ENCODE measurements at places on chromosomes 11 and 22.

GRCh38 chr11:74725701-74726100 lies 5.5 kb downstream of the CHRDL2 start:
- no peak for DNase-seq

- DNase-seq = peak; percentile 42
These were observed 737 bp upstream of the STIP1 start for GRCh38 chr11:64185175-64185692.

DNA sequence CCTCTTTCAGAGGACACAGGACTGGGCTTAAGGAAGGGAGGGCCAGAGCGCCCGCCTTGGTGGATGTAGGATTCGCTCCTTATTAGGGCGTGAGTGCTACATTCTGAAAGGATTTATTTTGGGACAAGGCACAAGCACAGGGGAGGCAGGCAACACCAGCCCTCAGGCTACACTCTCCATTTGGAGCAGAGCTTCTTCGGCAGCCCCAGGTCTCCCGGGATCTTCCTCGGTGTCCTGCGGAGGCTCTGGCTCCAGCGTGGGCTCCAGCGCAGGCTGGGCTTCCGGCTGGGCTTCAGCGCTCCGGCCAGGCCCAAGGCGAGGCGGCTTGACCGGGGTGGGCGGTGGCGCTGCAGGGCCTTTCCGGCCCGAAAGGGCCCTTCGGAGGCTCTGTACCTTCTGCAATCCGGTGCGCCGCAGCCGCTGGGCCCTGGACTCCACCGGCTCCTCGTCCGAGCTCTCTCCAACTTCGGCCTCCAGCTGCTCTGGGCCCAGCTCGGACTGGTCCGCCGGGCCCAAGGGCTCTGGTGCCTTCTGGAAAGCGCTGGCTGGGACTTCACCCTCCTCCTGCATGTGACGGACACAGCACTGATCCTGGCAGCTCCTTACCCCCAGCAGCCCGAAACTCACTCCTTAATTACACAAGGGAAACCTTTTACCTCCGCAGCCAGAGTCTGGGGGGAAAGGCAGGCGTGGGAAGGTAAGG lies 1.1 kb downstream of the CAVIN3 start:
- DNase-seq = no peak

- no peak for DNase-seq
These were observed 1.9 kb upstream of the SCARF2 start for GRCh38 chr22:20439556-20439927.

GRCh38 chr22:44358709-44359440 lies 46.1 kb upstream of the SHISAL1 start:
- no peak for DNase-seq

DNA sequence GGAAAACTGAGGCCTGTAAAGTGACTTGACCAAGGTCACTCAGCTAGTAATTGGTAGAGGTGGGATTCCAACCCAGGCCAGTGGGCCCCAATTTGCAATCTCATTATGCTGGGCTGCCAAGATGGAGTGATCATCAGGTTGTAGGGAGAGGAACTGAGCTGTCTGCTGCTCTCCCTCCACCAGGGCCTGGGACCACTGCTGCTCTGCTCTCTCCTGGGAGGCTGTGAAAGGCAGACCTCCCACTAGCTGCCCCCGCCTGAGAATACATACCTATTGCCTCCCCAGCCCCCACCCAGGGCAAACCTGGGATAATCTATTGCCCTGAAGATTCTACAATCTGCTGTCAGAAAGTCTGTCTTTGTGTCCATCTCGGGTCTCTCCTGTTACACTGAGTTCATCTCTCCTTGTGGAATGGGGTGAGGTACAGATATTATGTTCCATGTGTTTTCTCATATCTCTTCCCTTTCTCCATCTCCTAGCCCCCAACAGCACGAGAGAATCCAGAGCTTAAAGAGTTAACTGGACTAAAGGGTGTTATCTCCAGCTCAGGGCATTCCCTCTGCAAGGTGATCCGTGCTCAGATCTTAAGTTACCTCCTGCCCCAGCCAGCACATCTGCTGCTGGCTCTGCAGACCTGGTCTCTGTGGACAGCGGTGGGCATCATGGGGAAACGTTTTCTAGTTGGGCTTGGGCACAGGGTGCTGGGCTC lies 5.6 kb downstream of the NECTIN1 start:
- no peak for DNase-seq

DNA sequence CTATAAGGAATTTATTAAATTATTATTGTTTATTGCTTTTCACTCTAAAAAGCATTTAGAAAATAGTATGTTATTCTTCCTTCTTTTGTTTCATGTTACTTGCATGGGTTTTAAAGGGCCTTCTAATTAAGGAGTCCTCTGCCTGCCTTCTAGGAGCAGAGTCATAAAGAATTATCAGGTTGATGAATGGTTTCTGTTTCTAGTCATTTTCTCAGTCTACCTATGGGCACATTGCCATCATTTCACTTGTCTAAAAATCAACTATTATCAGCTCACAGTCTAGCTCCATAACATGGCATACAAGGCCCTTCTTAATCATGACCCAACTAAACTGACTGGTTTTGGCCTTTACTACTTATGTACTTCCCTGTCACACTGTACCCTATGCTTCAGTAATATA lies 16.2 kb downstream of the DYNC2H1 start:
- DNase-seq = no peak

- no peak for DNase-seq
These were observed 286.8 kb downstream of the BLID start for GRCh38 chr11:121829159-121829643.

DNA sequence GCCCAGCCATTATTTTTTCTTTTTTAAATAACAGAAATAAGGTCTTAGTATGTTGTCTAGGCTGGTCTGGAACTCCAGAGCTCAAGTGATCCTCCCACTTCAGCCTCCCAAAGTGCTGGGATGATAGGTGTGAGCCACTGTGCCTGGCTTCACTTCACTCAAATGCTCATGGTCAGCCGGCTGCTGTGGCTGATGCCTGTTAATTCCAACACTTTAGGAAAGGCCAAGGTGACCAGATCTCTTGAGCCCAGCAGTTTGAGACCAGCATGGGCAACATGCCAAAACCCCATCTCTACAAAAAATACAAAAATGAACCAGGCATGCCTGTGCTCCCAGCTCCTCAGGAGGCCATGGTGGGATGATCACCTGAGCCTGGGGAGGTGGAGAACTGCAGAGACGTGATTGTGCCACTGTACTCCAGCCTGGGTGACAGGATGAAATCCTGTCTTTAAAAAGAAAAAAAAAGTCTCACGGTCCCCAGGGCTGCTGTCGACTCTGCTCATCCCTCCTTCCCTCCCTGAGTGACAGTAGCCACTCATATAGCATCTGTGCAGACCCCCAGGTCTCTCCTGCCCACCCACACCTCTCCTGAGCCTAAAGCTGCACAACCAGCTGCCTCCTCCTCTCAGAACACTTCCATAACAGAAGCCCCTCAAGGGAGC lies 3.6 kb downstream of the YDJC start:
- DNase-seq = no peak

DNA sequence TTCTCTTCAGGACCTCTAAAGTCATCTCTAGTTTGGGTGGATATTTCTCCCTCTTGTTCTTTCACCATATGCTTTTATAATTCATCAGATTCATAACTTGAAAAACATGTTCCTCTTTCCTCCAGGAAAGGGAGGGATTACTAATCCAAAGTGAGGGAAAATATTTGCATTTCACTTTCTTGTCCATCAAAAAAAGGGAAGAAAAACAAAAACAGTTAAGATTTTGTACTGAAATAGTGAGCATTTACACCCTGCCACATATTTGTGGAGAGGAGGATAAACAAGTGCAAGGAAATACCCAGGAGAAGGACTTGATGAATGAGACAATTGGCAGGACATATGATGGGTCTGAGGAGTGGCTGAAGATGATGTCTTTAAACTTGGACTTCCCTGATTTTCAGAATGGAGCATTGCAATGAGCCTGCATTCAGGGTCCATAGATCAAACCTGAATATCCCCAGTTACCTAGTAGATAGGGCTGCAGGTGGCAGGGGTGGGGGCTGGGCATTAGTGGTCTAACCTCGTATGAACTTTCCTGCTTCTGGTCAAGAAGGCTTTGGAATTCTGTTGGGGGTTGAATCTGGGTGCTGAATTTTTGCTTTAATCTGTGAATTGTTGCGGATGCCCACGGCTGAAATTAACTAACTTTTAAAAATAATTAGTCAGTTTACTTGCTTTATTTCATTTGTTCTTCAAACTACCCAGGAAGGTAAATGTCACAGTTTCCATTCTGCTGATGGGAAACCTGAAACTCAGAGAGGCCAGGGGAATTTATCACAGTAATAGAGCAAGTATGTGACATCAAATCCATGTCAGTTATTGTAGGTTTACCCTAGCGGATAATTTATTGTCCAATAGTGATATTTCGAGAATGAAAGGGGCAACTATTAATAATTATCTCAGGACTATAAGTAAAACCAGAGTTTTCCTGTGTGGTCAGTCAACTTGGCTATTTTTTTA lies 36.9 kb upstream of the TMEM123 start:
- no peak for DNase-seq

GRCh38 chr11:132361011-132361550 lies 990.7 kb downstream of the NTM start:
- no peak for DNase-seq

DNA sequence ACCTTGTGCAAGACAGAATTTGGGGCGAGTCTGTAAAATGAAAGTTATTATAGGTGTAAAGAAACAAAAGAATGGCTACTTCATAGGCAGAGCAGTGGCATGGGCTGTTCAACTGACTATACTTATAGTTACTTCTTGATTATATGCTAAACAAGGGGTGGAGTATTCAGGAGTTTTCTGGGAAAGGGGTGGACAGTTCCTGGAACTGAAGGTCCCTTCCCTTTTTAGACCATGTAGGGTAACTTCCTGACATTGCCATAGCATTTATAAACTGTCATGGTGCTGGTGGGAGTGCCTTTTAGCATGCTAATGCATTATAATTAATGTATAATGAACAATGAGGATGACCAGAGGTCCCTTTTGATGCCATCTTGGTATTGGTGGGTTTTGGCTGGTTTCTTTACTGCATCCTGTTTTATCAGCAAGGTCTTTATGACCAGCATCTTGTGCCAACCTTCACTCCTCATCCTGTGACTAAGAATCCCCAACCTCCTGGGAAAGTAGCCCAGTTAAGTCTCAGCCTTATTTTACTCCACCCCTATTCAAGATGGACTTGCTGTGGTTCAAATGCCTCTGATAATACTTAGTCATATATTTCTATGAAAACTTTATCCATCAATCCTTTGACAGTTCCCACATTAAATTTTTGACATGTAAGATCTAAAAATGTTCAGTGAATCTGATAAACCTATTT lies 118.6 kb downstream of the ARHGAP42 start:
- no peak for DNase-seq

DNA sequence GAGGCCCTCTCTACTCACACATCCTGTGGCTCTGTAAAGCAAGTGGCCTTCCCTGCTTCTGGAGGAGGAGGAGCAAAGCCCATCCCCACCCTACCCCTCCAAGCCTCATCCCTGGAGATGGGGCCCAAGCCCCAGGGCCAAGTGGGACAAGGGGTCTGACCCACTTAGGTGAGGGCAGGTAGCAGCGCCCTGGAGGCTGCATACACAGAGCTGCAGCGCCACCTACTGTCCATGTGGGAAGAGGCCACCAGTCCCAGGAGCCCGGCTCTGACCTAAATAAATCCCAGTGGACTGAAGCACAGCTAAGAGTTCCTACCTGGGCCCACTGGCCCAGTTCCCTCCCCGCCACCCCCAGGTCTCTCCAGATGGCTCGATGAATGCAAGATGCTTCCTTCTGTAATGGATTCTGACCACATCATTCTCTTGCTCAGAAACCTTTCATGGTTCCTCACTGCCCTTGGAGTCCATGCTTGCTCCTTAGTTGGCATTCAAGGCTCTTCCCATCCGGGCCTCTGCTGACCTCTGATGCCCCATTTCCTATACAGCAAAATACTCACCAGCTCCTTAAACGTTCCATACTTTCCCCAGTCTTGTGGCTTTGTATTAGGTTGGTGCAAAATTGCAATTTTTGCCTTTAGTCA lies 62.1 kb downstream of the THAP12 start:
- peak; percentile 61 for DNase-seq

DNA sequence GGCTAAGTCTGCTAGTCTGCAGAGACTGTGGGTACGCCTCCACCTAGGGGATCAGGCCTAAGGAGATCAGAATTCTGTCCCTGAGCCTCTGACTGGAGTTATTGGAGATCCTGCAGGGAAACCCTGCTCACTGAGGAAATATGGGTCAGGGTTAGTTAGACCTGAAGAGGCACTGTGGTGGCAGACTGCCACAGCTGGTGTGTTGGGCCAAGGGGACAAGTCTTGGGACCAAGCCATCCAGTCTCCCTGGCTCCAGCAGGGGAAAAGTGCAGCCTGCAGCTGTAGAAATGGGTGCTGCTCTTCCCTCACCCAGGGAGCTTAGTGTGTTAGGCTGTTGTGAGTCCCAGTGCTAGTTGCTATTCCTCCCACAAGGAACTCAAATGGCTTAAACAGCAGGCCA lies 334.8 kb upstream of the LARGE1 start:
- DNase-seq = no peak

GRCh38 chr11:6746086-6746618 lies 25.6 kb downstream of the OR2AG2 start:
- DNase-seq = no peak

GRCh38 chr11:121448011-121448410 lies 4.1 kb upstream of the SORL1 start:
- DNase-seq = no peak

GRCh38 chr11:13667245-13667644 lies 1.2 kb upstream of the FAR1 start:
- no peak for DNase-seq

DNA sequence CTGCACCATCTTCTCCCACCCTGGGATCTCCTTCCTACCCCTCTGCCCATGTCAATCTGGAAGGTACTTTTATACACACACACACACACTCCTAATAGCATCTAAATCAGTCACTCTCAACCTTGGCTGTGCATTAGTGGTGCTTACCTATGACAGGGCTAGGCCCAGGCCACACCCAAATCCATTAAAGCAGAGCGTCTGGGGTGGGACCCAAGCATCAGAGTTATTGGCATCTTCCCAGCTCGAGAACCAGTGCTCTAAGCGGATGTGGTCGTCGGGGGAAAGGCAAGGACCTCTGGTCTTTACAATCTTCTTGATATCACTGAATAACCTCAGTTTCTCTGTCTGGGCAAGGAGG lies 194.6 kb downstream of the TRIM29 start:
- DNase-seq = no peak

- peak; percentile 45 for DNase-seq
These were observed 548.5 kb downstream of the BUD13 start for GRCh38 chr11:116224154-116224888.

GRCh38 chr11:126918556-126918955 lies 82.0 kb downstream of the KIRREL3 start:
- DNase-seq = no peak

GRCh38 chr11:10326012-10326964 lies 21.4 kb downstream of the ADM start:
- no peak for DNase-seq

GRCh38 chr11:70064726-70065317 lies 13.3 kb upstream of the ANO1 start:
- no peak for DNase-seq

Measured in putamen (tissue), 1 donor.